ENCODE measurements at places on chromosomes 7 and 10.

DNA sequence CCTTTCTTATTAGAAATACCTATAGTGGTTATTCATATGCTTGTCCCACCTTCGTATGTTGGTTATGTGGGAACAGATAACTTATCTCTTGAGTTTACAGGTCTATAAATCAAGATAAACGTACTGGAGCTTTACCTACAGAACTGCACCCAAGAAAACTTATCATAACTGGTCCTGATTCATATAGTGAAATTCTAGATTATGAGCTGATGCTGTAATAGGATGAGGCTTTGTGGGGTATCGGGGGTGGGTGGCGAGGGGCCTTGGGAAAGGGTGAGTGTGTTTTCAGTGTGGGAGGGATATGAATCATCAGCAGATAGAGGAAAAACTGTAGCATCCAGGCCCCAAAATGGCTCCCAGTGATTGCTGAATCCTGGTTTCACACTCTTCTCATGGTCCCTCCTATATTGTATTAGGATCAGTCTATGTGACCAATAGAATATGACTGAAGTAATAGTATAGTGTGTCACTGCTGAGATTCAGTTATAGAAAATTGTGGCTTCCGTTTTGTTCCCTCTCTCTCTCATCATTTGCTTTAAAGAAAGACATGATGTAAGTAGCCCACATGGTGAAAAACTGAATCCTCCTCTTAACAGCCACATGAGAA, 706.8 kb upstream of the LRRTM3 start:
- no peak for DNase-seq

DNA sequence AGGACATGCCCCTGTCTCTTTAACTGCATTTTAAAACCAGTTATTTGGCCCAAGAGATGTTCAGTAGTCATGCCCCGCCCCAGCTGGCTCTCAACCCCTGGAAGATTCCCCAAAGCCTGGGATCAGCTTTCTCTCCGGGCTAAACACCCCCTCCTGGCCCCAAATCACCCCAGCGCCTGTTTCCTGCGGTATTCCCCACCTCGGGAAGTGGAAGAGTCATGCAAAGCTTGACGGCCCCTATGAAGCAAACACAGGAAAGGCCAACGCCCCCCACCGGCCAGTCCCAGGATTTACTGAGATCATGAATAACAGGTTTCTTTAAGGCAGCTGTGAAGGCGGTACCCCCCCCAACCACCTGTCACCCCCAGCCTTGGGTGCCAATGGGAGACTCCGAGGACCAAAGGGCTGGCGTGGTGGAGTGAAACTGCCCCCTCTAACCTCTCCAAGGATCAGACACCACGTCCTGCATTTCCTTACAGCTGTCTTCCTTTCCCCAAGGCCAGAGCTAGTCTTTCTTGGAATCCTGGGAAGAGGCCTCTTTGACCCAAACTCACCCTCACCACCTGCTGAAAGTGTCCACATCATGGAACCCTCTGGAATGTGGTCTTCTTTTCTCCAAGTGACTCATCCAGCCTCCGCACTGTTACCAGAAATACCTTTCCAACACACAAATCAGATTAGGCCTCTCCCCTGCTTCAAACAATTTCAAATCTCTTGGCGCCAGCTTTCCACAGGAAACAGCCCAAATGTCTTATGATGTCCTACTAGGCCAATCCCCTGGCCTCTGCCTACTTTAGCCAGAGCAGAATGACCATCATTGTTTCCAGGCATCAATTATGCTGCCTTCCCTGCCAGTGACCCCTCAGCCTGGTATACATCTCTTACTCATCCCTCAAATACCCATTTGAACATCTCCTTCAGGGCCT, 301.5 kb downstream of the ZEB1 start:
- DNase-seq = no peak

DNA sequence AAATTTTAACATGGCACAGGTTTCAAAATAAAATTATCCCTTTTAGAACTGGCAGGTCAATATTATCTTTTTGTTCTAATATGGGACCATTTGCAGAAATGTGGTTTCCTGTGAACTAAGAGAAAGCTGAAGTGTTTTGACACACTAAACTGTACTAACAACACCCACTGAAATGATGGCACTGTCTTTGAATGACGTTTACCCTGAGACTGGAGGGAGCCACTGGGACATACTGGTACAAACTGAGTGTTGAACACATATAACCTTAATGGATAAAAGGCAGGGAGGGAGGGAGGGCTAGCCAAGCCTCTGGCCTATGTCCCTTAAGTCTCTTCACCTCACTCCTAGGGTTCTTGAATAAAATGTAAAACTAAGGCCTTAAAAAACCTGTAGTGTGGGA, 95.9 kb downstream of the PDE1C start:
- no peak for DNase-seq

DNA sequence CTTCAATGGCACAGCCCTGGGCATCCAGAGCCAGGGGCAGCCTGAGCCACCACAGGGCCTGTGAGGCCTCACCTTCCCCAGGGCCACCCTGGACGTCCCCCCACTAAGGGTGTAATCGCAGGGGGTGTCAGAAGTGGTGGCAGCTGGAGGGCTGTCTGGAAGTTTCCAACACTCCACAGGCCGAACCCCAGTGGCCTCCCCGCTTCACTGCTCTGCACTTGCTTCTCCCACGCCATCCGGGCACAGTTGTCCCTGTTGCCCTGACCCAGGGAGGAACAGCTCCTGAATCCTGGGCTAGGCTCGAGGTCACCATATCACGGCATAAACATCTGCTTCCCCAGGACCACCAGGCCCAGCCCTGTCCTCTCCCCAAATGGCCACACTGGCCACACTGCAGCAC, 276.6 kb downstream of the MAD1L1 start:
- no peak for DNase-seq

- no peak for DNase-seq
These were observed 6.7 kb downstream of the KCP start for GRCh38 chr7:128903621-128904361.

DNA sequence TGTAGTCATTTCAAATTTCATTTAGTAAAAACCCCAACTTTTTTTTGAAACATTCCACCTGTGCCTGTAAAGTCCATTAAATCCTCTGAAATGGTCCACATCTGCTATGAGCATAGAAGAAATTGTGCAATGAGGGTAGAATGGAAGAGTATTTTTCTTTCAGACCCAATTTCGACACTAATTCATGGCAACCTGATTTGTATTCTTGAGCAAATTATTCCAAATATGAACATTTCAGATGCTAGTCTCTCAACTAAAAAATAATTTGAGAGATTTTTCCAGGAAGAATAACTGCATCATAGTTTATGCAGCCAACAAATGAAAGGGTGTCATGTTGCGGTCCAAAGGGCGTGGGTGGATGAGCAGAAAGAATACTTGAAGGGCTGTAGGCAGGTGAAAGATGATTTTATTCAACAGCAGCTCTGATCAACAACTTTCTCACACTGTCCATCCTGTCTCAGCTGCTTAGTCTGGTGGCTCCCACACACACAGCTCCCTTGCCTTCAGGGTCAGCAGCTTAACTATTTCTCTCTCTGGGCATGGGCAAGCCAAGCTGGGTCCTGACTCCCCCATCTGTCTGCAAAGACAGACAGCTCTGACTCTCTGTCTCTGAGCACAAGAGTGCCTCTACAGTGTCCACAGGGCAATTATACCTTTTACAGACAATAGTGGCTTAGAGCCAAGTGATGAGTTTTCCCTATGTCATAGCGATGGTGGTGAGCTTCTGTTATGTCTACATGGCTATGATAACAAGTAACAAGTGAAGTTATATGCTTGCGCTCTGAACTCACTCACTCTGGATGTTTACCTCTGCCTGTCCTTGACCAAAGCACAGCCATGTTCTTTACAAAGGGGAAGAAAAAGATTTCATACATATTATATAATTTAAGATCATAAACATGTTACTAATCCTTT, 11.5 kb downstream of the STEAP2 start:
- DNase-seq = no peak

GRCh38 chr7:30556840-30557239, 37.8 kb upstream of the GARS1 start:
- peak; percentile 48 for DNase-seq

DNA sequence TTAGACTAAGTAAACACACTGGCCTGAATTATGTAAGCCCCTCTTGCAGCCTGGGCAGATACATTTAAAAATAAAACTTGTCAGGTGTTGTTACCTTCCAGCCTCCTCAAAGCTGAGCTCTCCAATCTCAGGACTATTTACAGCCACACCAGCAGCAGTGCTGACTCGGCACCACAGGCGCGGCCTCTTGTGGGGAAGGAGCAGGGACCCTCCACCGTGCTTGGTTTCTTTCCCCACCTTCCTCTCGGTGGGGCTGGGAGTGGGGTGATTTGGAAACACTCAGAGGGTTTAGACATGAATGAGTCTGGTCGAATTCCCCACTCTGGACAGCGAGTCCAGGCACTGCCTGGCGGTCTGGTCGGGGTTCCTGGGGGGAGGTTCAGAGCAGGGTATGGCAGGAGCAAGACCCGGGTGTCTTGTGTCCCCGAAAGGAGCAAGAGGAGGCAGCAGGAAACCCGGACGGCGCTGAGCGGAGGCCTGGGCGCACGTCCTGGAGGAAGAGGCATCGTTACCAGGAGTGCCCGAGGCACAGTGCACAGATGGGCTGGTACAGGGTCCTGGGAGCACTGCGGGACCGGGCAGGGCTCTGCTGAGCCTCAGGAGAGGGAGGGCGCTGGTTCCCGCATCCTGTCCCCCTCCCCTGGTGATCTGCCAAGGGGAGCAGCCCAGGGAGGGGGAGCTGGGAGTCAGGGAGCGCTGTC, 29.2 kb upstream of the CFAP46 start:
- DNase-seq = no peak

DNA sequence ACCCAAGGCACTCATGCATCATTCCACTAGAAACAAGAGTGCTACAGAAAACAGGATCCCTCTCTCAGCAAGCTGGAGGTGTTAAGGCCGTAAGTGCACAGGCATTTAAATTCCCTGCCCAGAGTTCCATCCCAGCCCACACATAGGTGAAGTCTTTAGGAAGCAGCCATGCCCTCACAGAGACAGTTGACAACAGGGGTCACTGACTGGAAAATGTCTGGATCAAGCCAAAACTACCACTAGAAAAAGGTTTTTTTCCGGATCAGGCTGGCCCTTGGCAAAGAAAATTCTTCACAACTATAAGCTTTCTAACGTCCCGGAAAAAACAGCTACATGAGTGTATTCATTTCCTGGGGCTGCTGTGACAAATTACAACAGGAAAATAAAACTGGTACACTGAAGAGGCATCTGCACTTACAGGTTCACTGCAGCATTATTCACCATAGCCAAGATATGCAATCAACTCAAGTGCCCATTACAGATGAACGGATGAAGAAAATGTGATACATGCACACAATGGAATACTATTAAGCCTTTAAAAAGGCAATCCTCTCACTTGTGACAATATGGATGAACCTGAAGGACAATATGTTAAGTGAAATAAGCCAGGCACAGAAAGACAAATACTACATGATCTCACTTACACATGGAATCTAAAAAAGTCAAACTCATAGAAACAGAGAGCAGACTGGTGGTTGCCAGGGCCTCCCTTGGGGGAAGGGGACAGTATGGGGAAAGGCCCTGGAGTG, 52.5 kb downstream of the SLC25A13 start:
- no peak for DNase-seq

GRCh38 chr10:119595134-119595675, 1.6 kb downstream of the TIAL1 start:
- DNase-seq = peak; percentile 57

- peak; percentile 87 for DNase-seq
These were observed 139.0 kb downstream of the DOCK1 start for GRCh38 chr10:127044186-127044585.

GRCh38 chr7:18239212-18239611, 211.6 kb upstream of the PRPS1L1 start:
- DNase-seq = no peak

GRCh38 chr10:78844960-78845607, 223.7 kb upstream of the ZMIZ1 start:
- no peak for DNase-seq

- DNase-seq = no peak
These were observed 135.9 kb upstream of the CCDC6 start for GRCh38 chr10:60042262-60042661.

DNA sequence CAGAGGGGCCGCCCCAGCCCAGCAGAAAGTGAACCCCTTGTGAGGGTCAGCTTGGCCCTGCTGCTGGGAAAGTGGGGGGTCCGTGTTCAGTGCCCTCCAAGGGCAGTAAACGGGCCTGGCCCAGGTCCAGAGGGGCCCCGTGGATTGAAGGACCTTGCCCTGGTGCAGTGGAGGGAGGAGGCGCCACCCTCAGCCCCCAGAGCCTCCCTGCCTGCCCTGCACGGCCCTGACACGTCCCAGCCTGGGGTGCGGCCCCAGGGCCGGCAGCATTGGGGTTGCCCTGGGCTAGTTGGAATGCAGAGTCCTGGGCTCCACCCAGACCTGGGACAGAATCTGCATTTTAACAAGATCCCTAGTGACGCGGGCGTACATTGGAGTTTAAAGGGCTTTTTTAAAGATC, 42.8 kb upstream of the FOXL3 start:
- no peak for DNase-seq

- DNase-seq = peak; percentile 79
These were observed 28.4 kb upstream of the SEMA3E start for GRCh38 chr7:83677180-83677866.

DNA sequence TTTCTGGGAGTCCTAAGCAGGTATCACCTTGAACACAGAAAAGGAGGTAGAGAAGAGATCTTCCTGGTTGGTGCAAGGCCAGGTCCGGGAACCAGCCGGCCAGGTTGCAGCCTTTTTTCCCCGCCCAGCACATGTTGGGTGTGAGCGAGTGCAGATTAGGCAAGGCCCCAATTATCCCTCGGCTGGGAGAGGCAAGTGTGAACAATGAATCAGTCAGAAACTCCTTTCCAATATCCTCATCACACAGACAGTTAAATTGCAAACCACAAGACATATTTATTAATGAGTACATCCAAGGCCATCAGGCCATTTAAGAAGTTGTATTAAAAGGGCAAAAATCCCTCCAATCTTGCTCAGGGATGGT, 115.0 kb upstream of the AFAP1L2 start:
- DNase-seq = peak; percentile 92

GRCh38 chr10:27088119-27089044, 11.9 kb downstream of the ANKRD26 start:
- no peak for DNase-seq

DNA sequence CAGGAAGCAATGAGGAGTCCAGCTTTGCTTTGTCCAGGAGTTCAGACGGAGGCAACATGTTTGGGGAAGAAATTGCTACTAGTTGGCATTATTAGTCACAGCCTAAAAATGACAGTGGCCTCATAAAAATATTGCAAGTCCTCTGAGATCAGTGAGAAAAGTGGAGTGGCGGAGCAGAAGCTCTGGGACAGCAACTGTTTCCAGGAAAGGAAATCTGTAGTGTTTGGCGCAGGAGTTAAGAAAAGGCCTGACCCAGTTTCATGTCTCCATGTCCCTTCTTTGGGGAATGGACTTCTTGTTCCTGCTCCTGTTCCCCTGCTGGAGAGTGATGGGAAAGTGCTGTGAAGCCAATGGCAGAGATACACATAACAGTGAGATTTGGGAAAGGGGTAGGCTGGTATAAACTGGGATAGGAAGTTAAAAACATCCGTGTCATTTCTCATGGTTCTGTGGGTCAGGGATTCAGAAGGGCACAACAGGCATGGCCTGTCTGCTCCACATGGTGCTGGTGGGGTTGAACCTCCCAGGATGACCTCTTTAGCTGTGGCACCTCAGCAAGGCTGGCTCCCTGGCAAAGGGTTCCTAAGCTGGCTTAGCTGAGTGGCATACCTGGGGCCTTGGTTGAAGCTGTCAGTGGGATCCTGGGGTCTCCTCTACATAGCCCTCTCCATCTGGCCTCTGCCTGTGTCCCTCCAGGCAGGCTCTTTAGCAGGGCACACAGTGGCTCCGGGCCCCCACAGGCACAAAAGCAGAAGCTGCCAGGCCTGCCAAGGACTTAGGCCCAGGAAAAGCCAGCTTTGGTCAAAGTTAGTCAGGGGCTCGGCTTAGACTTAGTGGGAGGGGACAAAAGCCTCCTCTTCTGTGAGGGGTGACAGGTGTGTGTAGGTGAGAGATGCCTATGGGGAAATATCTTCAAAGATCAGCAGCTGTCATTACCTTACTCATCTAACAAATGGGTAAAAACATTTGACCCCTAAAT, 77.7 kb downstream of the WDFY4 start:
- DNase-seq = no peak

Measured in RWPE1 (cell line).